ENCODE measurements at places on chromosomes 11 and 22.

GRCh38 chr11:111077530-111078322, 167.8 kb upstream of the POU2AF2 start:
- no peak for DNase-seq

DNA sequence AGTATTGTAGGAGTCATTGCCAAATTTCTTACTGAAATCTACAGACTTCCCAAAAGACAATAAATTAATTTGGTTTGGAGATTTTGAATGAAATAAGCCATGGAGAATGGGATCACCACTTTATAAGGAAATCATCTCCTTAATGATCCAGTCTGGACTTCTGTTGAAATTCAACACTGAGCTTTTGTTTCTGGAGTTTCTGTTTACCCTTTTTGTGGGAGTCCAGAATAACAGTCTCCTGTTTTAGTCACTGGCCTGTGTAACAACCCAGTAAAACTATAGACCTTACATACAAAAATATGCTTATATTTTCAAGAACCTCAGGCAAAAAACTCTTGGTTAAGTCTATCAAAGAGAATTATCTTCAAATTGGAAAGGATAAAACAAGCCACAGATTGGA, 321.7 kb upstream of the PLET1 start:
- DNase-seq, result no peak

DNA sequence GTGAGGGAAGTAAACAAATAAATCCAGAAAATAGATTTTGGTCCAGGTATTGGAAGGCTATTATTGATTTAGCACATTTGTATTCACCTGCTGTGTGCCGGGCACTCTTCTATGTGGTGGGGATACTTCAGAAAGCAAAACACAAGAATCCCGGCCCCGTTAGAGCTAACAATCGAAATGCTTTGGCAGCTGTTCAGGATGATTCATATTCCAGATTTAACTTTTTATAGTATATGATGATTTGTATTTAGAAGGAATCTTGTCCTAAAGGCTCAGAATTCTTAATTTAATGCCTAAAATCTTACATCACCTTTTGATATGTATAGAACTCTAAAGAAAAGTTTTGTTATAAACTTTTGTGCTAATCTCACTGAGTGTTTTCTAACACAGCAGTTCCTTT, 28.0 kb downstream of the ZC3H12C start:
- DNase-seq, result no peak

DNA sequence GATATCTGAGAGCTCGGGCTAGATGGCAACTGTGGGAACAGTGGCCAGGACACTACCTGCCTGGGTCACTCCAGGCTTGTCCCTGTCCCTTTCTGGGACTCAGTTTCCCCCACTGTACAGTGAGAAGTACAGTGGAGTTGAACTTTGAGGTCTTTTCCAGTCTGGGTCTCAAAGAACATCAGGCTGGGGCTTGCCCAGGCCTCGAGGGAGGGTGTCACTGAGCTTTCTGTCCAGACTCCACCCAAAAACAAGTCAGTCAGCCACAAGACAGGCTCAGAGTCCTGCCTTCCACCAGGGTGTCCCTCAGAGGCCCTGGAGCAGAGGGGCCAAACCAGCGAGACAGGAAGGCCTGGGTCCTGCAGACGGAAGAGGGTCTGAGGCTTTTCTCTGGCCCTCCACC, 2.0 kb upstream of the PLA2G3 start:
- DNase-seq, result no peak

DNA sequence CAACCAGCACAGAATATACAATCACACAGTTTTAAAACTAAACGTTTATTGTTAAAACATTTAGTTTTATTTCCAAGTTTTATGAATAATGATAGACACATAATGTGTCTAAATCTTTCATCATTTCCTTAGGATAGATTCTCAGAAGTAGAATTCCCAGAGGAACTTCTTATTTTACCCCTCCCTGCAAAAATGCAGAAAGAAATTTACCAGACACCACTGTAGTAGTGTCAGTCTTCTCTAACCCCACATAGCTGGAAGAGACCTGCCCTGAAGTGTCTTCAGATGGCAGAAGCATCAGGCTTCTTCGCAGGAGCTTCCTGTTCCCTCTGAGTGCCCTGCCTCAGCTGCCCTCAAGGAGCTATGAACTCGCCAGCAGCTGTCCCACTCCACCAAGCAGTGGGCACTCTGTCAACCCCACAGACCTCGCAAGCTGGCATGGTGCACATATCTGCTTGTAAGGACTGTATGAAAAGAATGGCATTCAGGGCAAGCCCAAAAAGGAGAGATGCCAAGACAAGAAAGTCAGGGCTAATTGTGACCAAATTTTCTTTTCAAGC, 28.5 kb upstream of the PAK1 start:
- DNase-seq, result no peak

DNA sequence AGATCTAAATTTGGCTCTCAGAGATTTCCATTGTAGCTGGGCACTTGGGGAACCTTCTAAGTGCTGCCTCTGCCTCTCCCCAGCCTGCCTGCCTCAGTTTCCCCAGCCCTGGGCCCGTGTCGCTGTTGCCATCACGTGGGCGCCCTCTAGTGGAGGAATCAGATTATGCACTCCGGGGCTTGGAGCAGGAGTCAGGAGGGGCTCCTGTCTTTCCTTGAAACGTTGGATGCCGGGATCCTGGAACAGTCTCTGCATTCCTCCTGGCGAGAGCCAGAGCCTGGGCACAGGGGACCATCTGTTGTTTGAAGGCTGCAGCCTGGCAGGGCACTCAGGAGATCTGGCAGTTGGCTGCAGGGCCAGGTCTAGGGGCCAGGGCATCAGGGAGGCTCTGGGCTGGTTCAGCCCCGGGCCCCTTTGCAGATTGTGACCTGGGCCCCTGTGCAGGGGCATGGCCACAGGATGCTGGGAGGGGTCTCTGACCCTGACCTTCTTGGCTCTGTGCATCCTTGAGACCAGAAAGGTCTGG, 71.6 kb downstream of the LRP5 start:
- no peak for DNase-seq

GRCh38 chr11:126339863-126340434, 15.5 kb upstream of the ST3GAL4 start:
- DNase-seq, result no peak

- no peak for DNase-seq
These were observed 109.2 kb downstream of the IGLL1 start for GRCh38 chr22:23470811-23471389.

GRCh38 chr11:78000193-78000592, 5.7 kb upstream of the INTS4 start:
- DNase-seq, result peak; percentile 43

DNA sequence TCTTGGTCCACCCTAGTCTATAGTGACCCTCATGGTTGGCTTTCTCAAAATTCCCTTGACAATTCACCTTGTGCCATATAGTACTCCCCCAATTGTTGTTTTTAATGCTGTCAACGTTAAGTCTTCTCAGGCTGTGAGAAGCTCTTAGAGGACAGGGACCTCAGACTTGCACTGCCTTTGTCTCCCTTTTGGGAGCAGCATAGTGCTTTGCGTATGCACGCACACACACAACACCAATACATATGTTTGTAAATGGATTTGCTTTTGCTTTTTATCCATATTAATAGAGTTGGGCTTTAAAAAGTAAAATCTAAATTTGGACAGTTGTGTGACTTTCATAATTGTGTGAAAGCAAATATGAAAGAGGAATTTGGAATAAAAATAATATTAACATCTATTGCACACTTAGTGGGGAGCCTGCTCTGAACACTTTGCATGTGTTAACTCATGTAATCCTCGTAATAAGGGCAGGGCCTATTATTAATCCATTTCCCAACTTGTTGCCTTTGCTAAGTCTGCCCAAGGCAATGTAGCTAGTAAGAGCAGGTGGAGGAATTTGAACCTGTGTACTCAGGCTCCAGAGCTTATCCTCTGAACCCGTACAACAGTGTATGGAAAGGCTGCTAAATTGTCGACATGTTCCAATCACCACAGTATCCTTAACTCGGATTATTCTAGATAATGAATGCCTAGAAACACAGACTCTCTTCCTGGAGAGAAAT, 257.7 kb upstream of the NARS2 start:
- DNase-seq, result no peak

- no peak for DNase-seq
These were observed 14.4 kb downstream of the RNH1 start for GRCh38 chr11:492427-493226.

DNA sequence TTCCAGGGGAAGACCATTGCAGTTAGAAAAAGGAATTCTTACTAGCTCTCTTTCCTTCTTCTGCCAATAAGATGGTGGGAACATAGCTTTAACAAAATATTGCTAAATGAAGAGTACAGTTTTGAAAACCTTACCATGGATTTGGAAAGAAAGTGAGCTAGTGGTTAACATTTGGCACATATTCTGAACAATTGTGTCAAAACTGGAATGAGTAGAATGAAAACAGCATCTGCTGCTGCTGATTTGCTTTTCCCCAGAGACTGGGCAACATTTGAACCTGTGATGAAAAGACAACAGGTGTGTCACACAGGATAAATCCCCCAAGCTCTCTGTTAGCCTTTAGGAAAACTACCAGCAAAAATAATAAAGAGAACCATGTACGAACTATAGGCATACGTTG, 761.4 kb downstream of the KCNA4 start:
- DNase-seq, result no peak

DNA sequence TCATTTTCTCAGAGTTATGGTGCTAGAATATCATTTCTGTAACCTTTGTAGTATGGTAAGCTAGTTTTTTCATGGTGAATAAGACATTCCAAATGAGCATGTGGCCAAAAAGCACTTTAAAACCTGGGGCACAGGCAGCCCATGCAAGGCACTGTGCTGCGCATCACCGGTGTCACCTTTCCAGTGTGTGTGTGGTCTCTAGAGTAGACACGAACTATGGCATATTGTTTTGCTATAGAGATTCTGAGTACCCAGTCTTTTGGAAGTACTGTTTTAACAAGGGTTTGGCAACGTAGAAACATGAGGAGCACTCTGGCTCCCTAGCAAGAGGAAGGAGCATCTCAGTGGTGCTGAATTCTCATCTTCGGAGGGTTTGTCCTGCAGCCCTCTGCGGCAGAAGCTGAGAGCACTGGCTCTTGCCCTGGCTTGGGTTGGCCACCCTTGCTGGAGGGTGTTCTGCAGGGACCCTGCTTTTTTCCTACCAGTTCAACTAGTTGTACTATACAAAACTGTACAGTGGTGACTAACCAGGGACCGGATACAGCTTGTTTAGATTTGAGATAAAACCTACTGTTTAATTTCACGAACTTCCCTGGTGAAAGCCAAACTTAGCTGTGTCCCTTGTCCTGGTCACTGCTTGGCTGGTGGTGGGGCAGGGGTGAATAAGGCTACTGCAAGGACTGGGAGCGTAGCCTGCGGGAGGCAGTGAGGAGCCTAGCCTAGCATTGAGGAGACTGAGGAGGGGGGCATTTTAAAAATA, 135.7 kb downstream of the ATXN10 start:
- no peak for DNase-seq

- no peak for DNase-seq
These were observed 111.7 kb downstream of the ANO3 start for GRCh38 chr11:26443617-26444016.

DNA sequence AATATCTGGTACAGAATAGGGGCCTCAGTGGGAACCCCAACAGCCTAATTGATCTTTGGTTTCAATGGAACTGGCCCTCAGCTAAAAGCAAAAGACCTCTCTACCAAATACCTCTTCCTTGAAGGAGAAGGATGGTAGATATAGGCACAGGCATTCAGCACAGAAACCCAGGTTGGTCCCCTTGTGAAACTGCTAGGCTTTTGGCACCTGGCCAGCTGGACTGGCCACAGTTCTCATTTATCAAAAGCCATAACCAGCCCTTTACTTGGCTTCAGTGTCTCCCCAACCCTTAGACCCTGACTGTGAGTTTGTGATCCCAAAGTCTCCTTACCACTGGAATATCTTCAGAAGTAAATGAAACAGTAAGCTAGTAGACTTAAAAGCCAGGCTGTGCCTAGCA, 152.9 kb downstream of the TENM4 start:
- DNase-seq, result no peak

DNA sequence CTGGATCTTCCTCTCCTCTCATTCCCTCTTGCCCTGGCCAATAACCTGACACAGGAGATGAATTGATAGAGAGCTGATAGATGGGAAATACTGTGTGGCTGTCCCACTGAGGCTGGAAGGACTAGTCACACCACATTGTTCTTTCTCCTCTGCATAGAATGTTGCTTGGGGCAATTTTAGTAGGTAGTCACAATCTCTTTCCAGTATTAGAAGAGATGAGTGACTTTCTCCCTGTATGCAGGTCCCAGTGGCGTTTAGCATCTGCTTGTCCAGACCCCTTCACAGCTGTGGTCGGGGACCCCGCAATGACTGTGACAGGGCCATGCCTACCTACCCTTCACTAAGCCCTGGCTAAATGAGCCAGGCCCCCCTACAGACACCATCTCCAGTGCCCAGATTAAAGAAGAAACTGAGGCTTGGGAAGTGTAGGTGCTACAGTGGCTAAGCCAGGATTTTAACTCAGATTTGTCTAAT, 24.0 kb upstream of the P2RY2 start:
- no peak for DNase-seq

DNA sequence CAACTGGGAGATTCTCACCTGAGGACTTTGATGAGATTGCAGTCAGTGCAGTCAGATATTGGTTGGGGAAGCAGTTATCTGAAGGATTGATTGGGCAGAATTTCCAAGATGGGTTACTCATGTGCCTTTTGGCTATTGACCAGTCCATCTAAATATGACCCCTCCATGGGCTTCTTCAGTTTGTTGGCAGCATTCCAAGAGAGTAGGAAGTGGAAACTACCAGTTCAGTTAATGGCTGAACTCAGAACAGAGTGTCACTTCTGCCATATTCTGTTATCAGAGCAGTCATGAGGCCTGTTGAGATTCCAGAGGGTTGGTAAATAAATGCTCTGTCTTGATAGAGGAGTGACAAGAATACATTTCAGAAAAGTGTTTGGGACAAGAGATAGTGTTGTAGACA, 71.0 kb downstream of the CYP2R1 start:
- DNase-seq, result no peak

DNA sequence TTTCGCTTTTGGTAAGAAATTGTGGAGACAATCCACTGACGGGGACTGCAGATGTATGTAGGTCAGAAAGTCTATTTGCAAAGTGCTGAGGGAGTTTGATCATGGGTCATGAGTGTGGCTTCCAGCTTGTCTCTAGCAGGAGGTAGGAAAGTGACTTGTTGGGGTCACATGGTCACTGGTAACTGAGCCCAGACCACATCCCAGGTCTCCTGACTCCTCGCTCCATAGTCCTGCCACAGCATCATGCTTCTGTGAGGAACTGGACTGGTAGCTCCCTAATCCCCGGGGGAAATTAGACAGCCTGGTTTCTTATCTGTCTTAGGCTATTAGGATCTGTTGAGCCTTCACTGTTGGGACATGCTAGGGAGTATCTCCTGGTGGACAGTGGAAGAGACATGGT, 142.1 kb downstream of the MYO18B start:
- DNase-seq, result no peak
